Epithelial cell of prostate (primary cell): ENCODE measurements at places on chromosomes 2 and 18.

GRCh38 chr2:126859631-126860030, 39.1 kb upstream of the TEX51 start:
- no peak for DNase-seq

DNA sequence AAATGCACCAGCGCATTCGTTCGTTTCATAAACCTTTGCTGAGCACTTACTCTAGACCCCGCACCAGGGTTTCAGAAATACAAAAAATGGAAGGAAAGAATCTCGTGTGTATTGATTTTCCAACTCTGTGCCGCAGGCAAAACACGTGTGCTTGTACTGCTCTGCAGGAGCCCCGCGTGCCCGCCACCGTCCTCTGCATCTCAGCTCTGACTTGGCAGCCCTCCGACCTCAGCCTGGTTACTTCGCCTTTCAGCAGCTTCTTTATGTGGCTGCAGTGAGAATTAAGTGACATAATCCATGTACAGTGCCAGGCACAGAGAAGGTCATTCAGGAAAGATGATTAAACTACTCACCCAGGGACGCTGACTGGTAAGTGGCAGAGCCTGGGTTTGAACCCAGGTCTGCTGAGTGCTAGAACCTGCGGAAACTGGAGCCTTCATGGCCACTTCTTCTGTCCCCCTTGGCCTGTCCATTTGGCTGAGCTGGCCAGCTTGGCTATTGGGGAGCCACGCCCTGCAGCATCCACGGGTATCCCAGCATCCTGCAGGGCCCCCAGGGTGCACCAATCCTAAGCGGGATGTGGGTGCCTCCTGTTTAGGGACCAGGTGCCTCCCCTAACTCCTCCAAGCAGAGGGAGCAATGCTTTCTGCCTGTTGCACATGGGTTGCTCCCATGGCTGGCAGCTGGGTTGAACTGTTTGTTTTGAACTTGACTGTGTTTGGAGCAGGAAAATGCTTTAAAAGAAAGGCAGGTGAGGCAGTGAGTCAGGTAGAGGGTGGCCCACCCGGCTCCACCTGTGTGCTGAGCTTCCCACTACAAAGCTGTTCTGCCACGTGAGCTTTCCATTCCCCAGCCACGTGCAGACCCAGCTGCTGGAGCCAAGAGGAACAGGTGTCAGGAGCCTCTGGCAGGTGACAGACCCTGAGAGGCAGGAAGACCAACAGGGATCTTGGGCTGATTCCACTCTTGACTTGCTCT, 34.3 kb downstream of the INHBB start:
- DNase-seq, result no peak

DNA sequence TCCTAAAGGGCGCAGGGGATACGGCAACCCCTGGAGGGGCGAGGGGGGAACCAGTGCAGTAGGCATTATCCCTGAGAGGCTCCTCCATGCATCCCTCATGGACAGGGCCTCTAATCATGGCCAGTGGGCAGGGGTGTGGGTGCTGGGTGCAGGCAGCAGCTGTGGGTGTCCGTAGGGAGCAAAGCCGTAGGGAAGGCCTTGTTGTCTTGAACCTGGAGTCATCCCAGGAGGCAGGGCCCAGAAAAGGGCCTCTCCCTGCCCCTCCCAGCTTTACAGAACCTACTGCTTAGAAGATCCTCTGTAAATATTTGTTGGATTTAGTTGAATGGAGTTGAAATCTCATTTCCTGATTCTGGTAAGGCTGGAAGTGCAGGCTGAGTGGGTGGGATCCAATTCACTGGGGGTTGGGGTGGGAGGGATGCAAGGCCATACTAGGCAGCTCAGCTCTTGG, 207.0 kb upstream of the HAAO start:
- DNase-seq, result peak; percentile 27

- peak; percentile 73 for DNase-seq
Observed at GRCh38 chr2:121502246-121502645, 28.4 kb upstream of the RNU4ATAC start.

- DNase-seq, result peak; percentile 33
Observed at GRCh38 chr2:67572721-67573435, 175.7 kb downstream of the ETAA1 start.

DNA sequence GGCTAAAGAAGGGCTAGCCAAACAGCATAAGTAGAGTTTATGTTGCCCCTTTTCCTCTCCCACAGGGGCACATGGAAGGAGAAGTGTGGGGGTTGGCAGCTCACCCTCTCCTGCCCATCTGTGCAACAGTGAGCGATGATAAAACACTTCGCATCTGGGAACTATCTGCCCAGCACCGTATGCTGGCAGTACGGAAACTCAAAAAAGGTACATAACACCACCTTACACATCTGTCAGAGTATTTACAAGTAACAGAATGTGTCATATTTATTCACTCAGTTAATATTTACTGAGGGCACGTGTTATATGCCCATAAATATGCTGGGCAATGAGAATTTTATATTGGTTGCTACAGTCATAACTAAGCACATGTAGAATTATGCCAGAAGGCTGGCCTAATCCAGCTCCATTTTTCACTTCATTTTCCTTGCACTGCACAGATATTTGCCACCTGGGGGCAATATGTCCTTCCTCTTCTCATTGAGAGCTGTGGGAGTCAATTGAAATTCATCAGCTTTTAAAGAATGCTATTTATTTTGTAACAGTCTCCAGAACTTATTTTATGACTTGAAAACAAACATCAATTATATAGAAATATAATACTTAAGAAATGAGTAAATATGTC, 150.6 kb downstream of the RTN4 start:
- no peak for DNase-seq

- DNase-seq, result no peak
Observed at GRCh38 chr2:173286153-173286809, 68.4 kb upstream of the CDCA7 start.

DNA sequence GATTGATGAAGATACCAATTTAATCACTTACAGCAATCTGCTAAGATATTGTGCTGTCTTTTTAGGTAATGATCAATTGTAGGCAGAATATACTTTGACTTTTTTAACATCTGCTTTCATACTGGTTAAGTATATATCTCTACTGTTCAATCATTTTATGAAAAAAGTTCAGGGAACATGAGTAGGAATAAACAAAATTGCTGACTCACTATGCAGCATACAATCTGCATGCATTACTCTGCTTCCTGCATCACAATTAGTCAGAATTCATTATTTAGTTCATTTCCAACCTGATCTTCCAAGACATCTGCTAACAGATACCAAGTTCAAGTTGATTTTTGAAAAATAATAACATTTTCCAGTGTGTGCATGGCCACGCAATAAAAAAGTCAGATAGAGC, 1430.4 kb upstream of the LRRTM1 start:
- DNase-seq, result no peak

DNA sequence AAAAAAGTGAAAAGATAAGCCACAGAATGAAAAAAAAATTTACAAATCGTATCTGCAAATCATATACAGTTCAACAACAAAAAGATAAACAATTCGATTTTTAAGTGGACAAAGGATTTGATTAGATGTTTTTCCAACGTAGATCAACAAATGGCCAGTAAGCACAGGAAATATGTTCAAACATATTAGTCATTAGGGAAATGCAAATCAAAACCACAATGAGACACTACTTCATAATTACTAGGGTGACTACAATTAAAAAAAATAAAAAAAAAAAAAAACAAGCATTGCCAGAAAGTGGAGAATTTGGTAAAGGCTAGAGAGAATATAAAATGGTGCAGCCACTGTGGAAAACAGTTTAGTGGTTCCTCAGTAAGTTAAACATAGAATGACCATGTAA, 38.3 kb upstream of the RNU4ATAC start:
- no peak for DNase-seq

DNA sequence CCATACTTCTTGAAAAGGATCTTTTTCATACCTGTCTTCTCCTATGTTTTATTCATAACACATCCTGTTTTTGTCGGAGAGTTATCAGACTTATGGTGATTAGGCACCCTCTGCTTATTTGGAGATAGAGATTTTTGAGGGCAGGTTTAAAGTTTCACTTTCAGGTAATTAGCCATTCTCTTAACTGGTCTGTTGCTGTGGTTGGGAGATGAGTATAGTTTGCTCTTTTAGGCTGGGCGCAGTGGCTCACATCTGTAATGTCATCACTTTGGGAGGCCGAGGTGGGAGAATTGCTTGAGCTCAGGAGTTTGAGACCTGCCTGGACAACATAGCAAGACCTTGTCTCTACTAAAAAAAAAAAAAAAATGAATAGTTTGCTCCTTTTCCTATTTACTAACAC, 25.3 kb downstream of the SFTPB start:
- no peak for DNase-seq

DNA sequence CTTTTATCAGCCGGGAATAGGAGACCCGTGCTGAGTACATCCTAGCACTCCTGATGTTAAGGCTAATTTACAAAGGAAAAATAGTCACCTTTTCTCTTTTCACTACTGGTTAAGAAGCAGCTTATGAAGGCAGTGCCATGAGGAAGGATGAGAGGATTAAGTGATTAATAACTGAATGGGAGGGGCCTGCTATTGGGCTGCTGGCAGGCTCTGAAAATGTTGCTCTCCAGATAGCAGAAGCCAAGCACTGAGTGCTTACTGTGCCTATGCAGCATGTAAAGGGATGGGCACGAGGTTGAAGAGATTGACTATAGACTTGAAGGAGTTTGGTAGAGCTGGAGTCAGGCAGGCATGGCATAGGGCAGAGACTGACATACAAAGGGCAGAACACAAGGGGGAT, 282.4 kb upstream of the THSD7B start:
- no peak for DNase-seq

GRCh38 chr2:151973901-151974199, 125.0 kb downstream of the CACNB4 start:
- DNase-seq, result no peak

- DNase-seq, result no peak
Observed at GRCh38 chr18:69469444-69469919, 68.8 kb downstream of the DOK6 start.

GRCh38 chr2:53562407-53562806, 205.2 kb upstream of the CHAC2 start:
- DNase-seq, result no peak

DNA sequence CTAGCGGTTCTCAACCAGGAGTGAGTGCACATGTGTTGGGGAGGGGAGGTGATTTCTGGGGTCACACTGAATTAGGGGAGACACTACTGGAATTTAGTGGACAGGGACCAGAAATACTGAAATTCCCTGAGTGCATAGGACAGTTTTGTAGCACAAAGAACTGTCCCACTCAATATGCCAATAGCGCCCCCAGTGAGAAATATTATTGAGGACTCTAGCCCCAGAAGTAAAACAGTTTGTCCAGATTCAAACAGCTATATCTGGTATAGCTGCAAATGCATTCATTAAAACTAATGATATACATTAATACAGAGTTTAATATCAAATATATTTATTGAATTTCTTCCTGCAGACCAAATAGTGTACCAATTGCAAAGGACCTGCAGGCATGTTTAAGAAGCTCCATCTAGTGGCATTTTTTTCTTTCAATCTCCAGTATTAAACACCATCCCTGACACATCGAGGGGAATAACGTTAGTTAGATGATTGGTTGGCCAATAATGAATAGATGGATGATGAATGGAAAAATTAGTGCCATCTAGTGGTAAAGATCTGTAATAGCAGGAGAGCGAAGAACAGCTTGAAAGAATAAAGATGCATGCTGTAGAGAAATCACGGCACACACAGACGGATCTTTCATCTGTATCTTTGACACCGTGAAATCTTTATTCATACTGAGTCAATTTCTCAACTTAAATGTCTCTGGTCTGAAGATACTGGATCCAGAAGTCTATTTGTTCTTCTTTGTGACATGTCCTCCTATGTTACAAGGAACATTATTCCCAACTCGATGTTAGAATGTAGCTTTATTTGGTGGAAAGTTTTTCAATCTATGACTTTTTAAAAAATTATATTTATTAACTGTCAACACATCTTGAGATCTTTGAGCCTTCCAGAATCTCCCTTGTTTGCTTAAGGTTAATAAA, 62.5 kb downstream of the DHRS9 start:
- no peak for DNase-seq

- DNase-seq, result no peak
Observed at GRCh38 chr2:45343251-45344017, 267.6 kb downstream of the SRBD1 start.

- DNase-seq, result no peak
Observed at GRCh38 chr2:111062417-111062816, 58.3 kb upstream of the BCL2L11 start.

GRCh38 chr2:63596401-63596883, 7.7 kb downstream of the MDH1 start:
- DNase-seq, result no peak

- no peak for DNase-seq
Observed at GRCh38 chr2:60544954-60545560, 8.4 kb downstream of the BCL11A start.

- peak; percentile 53 for DNase-seq
Observed at GRCh38 chr2:44245083-44245861, 30.0 kb upstream of the SLC3A1 start.

DNA sequence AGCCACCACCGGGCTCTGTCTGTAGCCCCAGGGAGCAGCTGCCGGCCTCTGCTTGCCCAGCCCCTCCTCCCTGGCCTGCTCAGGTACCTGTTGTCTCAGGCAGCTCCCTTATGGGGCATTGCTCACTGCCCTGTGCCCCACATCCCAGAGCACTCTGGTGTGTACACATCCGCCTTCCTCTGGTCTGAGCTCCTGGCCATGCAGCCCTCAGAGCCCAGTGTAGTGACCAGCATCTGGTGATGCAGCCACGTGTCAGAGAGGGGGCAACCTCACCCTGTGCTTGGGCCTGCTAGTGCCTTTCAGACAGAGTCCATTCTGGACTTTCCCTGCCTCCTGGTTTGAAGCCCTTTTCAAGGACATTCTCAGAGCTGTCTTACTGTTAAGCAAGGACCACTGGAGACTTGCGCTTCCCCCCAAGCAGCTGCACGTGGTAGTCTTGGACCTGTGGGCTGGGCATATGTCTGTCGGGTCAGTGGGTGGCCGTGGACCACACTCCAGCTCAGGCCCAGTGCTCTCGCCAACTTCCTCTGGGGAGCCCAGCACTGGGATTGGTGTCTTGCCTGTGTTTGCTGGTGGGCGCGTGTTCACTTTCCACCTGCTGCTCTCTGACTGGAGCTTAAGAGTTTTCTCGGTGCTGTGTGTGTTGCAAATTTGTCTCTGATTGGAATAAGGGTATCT, 30.7 kb downstream of the DGKD start:
- DNase-seq, result peak; percentile 55

DNA sequence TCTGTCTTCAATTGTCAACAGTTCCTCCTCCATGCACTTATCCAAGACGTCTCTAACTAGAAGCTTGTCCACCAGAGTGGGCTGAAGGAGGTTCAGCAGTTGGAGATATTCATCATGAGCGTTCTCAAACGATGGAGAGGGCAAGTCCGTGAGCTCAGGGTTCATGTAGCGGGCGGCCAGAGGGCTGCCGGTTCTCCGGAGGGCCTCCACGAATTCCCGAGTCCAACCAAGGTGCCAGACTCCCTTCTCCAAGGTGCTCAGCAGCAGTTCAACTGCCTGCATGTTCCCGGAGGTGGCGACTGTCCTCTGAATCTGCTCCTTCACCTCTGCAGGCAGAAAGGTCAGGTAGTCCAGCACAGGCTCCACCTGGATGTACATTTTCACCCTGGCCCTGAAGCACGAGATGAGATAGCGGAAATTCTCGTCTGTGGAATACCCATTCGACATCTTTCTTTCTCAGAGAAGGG, 590 bp downstream of the IFIH1 start:
- DNase-seq, result no peak
